ENCODE measurements at places on chromosomes 2 and 18.

- peak; percentile 2 for DNase-seq
These were observed 14.1 kb upstream of the MEX3C start for GRCh38 chr18:51211552-51211951.

GRCh38 chr2:8574196-8575037 is 107.4 kb upstream of the ID2 start:
- no peak for DNase-seq

DNA sequence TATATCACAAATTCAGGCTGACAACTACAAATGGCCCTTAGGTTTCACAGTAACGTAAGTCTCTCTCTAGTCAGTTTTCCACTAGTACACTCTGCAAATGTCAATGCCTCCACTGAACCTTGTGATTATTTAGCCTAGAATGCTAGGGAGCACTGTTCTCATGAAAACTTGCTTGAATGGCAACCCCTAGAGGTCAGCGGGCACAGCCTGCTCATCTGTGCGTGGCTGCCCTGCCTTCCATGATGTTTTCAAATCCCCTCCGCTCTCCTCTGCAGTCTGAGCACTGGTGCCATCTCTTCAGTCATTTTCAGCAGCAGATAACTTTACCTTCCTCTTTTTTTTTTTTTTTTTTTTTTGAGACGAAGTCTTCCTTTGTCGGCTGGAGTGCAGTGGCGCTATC is 84.1 kb upstream of the GULP1 start:
- no peak for DNase-seq

DNA sequence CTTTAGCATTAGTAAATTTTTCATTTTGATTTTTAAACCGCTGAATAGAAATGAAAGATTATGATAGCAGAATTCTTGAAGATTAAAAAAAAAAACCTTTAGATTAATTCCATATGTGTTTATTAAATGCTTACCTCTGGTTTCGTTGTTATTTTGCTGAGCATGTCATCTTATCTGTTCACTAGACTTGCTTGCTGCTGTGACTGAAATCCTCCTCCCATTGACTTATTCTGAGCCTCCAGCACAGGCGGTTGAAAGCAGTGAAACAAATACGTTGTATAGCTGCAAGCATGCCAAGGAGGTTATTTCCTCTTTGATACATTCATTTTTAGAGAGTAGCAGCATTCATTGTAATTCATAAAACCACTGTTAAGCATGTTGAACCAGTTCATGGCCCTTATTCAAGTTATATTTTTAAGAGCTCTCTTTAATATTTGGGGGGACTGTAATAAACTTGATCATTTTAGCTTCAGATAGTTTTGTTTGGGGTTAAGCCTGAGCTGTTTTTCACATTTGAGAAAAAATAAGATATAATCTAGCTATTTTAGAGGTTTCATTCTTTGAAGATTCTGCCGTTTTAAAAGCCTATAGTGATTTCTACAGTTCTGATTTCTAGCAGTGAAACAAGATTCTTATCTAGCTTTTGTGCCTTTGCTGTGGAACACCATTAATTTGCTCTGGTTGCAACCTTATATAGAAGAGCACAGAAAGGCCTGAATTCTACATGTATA is at the start of gene HTR2B:
TSS of gene HTR2B (minus strand) at position 205 of the 731 bp plus-strand sequence. CDS start 1,278 bp downstream, outside the sequence.
- no peak for DNase-seq

GRCh38 chr2:232637866-232638583 is 4.6 kb downstream of the EFHD1 start:
- no peak for DNase-seq

DNA sequence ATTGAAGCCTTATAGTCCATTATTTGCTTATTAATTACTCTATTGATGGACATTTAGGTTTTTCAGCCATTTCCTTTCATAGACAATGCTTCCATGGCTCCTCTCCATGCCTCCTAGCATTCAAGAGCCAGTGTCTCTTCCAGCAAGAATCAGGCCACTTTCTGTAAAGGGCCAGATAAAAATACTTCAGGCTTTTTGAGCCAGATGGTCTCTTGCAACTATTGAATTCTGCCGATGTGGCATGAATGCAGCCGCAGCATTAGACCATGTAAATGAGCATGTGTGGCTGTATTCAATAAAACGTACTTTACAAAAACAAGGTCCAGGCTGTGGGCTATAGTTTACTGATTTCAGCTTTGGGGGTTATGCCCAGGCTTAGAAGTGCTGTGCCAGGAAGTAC is 38.5 kb downstream of the TRAF3IP1 start:
- peak; percentile 65 for DNase-seq

- DNase-seq = no peak
These were observed 5.1 kb downstream of the POLR1B start for GRCh38 chr2:112547333-112547732.

GRCh38 chr18:56851774-56852173 is 200.6 kb downstream of the WDR7 start:
- no peak for DNase-seq

DNA sequence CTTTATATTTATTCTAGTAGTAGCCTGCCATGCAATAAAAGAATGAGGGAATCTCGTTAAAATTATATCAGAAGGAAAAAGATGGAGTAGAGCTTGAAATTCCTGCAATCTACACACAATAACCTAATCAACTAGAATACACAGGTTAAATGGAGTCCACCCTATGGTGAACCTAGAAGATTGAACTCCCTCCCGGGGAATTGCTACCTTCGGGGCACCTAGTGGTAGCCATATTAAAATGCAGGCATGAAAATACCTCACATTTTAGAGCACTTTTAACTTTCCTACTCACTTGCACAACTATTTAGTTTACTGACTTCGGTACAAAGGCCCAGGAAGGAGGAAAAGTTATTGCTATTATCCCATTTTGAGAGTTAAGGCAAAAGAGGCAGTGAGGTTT is 174.5 kb downstream of the SS18 start:
- DNase-seq = no peak

- no peak for DNase-seq
These were observed 179.8 kb downstream of the METTL4 start for GRCh38 chr18:2391470-2391869.

DNA sequence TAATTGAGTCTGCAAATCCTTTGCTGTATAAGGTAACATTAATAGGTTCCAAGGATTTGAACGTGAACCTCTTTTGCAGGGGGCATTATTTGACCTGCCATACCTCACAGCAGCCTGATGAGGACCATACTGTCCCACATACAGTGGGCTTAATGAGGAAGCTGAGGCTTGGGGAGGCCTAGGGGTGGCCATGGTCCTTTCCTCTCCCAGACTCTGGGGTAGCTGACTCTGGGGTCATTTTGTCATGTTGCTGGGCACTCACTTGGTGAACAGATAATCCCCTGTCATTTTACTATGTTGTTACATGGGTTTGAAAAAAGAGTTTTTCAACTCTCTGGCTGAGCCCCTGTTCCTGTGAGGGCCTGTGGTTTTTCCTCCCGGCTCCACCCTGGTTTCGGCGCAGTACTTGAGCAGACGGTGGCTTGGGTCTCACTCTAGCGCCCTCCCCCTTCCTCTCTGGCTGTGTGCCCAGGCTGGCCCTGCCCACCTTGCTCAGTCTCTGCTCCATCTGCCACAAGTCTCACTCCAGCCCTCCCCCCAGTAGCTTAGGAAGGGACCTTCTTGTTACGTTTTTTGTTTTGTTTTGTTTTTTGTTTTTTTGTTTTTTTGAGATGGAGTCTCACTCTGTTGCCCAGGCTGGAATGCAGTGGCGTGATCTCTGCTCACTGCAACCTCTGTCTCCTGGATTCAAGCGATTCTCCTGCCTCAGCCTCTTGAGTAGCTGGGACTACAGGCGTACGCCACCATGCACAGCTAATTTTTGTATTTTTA is 21.0 kb downstream of the INPP4A start:
- DNase-seq = peak; percentile 95

DNA sequence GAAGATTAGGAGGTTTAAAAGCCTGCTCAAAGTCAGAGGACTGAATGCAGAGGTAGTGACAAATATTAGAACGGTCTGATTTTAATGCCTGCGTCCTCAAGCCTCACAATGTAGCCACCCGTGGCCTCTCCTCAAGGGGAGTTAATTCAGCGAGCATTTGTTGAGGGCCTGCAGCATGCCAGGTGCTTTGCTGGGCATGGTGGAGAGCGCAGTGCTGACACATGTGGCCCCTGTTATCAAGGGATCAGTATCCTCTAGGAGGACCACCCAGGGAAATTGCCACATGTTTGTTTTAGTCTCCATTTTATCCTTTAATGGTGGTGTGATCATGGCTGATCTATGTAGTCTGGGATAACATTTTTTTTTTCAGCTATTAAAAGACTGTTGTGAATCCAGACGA is 19.2 kb downstream of the PMAIP1 start:
- no peak for DNase-seq

GRCh38 chr2:46873604-46874068 is 42.0 kb downstream of the MCFD2 start:
- DNase-seq = peak; percentile 8

Data from NCI-H1694 treated with DMSO at 0.1 percent for 48 hours (cell line).